ENCODE measurements at places on chromosomes 2 and 18. TPM values are rescaled to one million over a fixed set of nuclear protein-coding genes. Genes with fewer than 3 reads are reported as not detected.

DNA sequence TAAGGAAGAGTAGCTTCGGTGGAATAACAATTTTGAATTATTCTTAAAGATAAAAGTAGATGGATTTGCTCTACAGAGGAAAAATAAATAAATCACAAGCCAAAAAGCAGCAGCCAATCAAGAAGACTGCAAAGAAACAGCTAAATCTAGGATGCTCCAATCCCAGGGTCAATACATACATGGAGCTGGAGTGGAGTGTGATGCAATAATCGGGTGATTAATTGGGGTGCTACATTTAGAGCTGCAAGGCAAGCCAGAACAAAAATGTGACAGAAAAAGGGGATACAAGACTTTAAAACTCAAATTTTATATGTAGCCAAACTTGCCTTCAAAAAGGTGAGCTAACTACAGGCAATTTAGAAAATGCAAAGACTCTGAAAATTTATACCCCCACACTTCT is 215.8 kb downstream of the TCF4 start:
- H3K27ac ChIP-seq = no peak overlapping the region
- no peak overlapping the region for H3K4me3 ChIP-seq
- H3K4me1 ChIP-seq = no peaks in the 10 kb centered on the region
- no peak for DNase-seq

DNA sequence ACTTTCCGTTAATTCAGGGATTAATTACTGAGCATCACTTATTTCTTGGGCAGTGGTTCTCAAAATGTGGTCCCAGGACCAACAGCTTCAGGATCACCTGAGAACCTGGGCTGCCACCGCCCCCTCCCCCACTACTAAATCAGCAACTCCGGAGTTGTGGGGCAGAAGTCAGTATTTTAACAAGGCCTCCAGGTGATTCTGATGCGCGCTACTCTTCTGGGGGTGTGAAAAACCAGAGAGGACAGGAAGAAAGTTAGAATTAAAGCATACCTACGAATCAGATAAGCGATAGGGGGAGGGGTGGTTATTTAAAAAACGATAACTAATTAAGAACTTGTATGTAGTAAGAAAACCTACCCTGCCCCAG is 319 bp downstream of the ZSCAN30 start:
- peaks cover 16% of the 10 kb centered on the region for H3K4me1 ChIP-seq
- peak overlapping the region; percentile 86 for H3K27ac ChIP-seq
- no peaks in the 10 kb centered on the region for H3K27me3 ChIP-seq
- no peaks in the 10 kb centered on the region for H3K36me3 ChIP-seq
- no peak for DNase-seq

- DNase-seq = no peak
- H3K4me1 ChIP-seq = no peaks in the 10 kb centered on the region
- H3K4me3 ChIP-seq = no peak overlapping the region
- no peaks in the 10 kb centered on the region for H3K36me3 ChIP-seq
Observed at GRCh38 chr2:29607038-29607420, 314.4 kb downstream of the ALK start.

- H3K4me3 ChIP-seq = no peak overlapping the region
- DNase-seq = no peak
- H3K27me3 ChIP-seq = no peaks in the 10 kb centered on the region
- no peaks in the 10 kb centered on the region for H3K4me1 ChIP-seq
- H3K36me3 ChIP-seq = no peaks in the 10 kb centered on the region
Observed at GRCh38 chr2:157269922-157270321, 12.4 kb downstream of the GALNT5 start.

DNA sequence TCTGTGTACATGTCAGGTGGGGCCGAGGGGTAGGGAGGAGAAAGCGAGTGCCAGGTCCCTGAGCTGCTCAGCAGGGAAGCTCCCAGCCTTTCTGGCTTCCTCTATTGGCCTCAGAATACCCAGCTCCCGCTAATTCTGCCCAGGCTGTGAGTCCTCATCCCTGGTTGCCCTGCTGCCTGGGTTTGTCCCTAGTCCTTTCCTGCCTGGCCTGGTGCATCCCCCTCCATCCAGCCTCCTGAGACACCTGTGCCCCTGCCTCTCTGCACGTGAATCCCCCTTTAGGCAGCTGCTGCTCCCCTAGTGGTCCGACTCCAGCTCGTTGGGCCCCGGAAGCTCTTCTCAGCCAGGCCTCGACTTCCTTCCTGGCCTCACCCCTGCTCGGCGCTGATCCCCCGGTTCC is 54.6 kb downstream of the INHBB start:
- no peaks in the 10 kb centered on the region for H3K36me3 ChIP-seq
- no peak for DNase-seq
- no peak overlapping the region for H3K27ac ChIP-seq
- no peak overlapping the region for H3K4me3 ChIP-seq
- no peaks in the 10 kb centered on the region for H3K27me3 ChIP-seq
- H3K4me1 ChIP-seq = no peaks in the 10 kb centered on the region

DNA sequence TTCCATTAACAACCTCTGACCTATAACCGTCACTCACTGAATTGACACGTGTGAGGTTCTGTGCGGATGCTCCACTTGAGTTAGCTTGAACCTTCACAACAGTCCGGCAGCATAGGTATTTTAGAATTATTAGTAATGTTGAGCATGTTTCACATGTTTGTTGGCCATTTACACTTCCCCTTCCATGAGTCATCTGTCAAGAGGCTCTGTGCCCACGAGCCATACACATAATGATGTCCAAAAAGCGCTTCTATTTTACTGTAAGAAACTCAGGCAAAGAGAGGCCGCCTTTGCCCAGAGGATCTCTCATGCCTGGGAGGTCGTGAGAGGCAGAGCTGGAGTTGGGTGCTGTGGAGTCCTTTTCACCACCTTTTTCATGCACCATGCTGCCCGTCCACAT is 28.9 kb upstream of the TMEM214 start:
- no peak for DNase-seq
- H3K4me3 ChIP-seq = no peak overlapping the region
- no peaks in the 10 kb centered on the region for H3K36me3 ChIP-seq
- no peaks in the 10 kb centered on the region for H3K27me3 ChIP-seq

DNA sequence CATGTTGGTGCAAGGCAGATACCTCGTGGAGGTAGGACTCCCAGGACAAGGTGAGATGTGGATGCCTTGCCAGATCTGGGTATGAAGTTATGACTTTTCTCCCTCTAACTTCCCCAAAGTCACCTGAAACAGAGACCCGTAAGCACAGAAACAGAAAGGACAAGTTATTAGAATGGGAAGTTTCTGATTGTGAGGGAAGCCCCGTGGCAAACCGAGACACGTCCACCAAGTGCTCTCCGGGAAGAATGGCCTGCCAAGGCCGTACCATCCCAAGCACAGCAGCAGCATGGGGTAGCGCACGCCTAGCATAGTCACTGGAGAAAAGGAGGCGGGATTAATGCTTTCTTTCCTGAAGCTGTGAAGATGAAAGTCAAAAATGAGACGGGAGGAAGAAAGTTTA is 110.6 kb downstream of the ZNF532 start:
- H3K4me1 ChIP-seq = no peaks in the 10 kb centered on the region
- no peak overlapping the region for H3K27ac ChIP-seq
- DNase-seq = no peak
- no peaks in the 10 kb centered on the region for H3K36me3 ChIP-seq

DNA sequence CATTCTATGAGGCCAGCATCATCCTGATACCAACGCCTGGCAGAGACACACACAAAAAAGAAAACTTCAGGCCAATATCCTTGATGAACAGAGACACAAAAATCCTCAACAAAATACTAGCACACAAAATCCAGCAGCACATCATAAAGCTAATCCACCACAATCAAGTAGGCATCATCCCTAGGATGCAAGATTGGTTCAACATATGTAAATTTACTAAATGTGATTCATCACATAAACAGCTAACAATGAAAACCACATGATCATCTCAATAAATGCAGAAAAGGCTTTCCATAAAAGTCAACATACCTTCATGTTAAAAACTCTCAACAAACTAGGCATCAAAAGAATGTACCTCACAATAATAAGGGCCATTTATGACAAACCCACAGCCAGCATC is 65.3 kb downstream of the WDPCP start:
- no peak overlapping the region for H3K27ac ChIP-seq
- H3K36me3 ChIP-seq = no peaks in the 10 kb centered on the region
- H3K27me3 ChIP-seq = no peaks in the 10 kb centered on the region
- H3K4me3 ChIP-seq = no peak overlapping the region
- no peaks in the 10 kb centered on the region for H3K4me1 ChIP-seq

GRCh38 chr2:16252251-16252650 is 311.9 kb downstream of the MYCN start:
- H3K27me3 ChIP-seq = no peaks in the 10 kb centered on the region
- no peak overlapping the region for H3K27ac ChIP-seq
- DNase-seq = no peak
- no peaks in the 10 kb centered on the region for H3K4me1 ChIP-seq
- no peak overlapping the region for H3K4me3 ChIP-seq

ANKRD53 gene
- polyA plus RNA-seq = not detected

DNA sequence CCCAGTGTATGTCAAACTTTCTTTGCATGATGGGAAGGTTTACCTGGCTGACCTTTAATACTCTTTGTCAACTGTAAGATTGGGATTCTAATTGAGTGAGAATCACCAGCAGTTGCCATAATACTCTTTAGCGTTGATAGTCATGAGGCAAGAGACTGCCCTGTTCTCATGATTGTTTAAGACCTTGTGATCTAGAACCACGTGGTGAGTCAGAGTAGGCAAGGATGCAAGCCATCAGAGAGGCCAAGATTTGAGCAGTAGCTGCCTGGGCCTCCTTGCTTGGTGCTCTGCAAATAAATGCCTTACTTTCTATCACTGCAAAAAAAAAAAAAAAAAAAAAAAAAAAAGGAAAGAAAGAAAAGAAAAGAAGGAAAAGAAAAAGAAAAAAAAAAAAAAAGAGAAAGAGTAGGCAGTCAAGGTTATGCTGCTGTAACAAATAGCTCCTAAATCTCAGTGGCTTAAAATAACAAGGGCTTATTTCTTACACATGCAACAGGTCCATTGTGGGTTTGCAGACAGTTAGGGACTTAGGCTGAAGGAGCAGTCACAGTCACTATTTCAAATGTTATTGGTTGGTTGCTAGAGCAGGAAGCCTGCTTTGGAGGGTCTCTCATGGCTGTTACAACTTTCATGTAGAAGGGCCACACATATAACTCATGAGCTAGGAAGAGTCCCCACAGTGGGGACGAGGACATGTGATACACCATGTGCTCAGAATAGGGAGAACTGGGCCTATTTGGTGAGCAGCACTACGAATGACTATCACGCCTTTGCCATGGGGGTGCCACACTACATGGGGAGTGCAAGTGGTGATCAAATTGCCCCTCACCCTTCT is 21.7 kb downstream of the IL1R2 start:
- H3K4me1 ChIP-seq = no peaks in the 10 kb centered on the region
- no peak for DNase-seq
- H3K27me3 ChIP-seq = no peaks in the 10 kb centered on the region
- H3K27ac ChIP-seq = no peak overlapping the region

DNA sequence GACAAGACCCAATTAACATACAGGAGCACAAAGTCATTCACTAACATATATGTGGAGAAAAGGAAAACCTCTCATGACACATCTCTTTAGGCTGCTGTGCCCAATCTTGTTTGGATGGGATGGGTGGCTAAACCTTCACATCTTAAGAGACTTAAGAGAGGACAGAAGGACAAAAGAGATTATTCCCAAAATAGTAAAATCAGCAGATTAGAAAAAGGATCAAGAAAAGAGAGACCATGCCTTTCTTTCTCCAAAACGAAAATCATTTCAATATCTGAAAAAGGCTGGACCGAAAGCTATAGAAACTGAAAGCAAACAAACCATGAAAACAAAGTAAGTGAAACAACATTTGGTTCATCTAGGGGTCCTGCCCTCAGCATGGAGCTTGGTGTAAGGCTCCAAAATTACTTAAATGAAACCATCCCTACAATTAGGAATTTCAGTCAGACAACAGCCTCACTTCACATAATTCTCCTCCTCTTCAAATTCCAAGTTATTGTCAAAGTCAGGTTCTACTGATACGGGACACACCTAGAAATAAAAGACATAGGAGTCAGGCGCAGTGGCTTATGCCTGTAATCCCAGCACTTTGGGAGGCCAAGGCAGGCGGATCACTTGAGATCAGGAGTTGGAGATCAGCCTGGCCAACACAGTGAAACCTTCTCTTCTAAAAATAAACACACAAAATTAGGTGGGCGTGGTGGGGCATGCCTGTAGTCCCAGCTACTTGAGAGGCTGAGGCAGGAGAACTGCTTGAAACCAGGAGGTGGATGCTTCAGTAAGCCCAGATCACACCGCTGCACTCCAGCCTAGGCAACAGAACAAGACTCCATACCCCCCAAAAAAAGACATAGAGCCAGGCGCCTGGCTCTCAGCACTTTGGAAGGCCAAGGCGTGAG is 5.2 kb downstream of the STARD7 start:
- H3K27ac ChIP-seq = no peak overlapping the region
- DNase-seq = no peak
- H3K27me3 ChIP-seq = no peaks in the 10 kb centered on the region
- H3K36me3 ChIP-seq = peaks cover 4% of the 10 kb centered on the region

DNA sequence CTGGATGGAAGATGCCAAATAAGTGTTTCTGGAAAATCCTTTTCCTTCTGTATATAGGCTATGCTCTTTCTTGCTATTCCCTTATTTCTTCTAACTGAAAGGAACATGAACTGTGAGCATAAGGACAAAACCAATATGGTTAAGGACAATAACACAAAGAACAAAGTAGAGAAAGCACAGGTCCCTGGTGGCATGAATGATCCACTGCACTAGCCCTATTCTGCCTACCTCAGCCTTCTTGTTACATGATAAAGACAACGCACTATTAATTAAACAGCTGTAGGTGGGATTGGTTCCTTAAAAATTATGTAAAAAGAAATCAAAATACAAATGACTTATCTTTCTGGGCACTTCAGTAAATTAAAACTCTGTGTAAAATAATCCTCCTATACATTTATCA is 1.9 kb upstream of the WDR75 start:
- H3K36me3 ChIP-seq = no peaks in the 10 kb centered on the region
- H3K27ac ChIP-seq = no peak overlapping the region
- no peak overlapping the region for H3K4me3 ChIP-seq
- peaks cover 14% of the 10 kb centered on the region for H3K4me1 ChIP-seq

QPCT gene
- polyA plus RNA-seq = 0.56 TPM

TUBA3E gene
- polyA plus RNA-seq = not detected

- peak overlapping the region; percentile 54 for H3K4me3 ChIP-seq
- H3K36me3 ChIP-seq = no peaks in the 10 kb centered on the region
- H3K4me1 ChIP-seq = peaks cover 10% of the 10 kb centered on the region
- no peaks in the 10 kb centered on the region for H3K27me3 ChIP-seq
- DNase-seq = no peak
Observed at GRCh38 chr2:65055422-65056214, 598 bp upstream of the CEP68 start.

DNA sequence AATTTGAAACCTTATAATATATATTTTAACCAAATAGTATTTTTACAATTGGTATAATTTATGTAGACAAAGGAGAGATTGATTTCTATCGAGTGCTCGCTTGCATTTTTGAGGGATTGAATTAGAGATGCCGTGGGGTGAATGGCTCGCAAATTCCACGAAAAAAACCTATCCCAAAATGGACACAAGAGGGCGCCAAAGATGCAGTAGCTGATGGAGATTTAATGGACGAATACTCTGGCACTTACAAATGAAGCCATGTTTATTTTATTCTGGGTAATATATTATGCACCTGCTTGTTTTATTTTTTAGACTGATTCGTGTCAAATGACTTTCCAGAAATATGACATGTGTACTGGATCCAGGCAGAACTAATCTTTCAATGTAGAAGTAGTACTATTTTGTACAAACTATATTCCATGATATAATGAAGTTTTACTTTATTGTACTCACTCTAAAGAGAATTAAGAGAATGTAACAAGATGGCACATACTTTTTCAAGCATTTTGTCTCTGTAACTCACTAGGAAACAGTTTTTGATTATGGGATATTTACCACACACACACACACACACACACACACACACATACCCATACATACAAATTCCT is 505.4 kb downstream of the PLCL1 start:
- H3K4me1 ChIP-seq = no peaks in the 10 kb centered on the region
- H3K27ac ChIP-seq = no peak overlapping the region
- H3K4me3 ChIP-seq = no peak overlapping the region
- no peaks in the 10 kb centered on the region for H3K36me3 ChIP-seq
